ENCODE measurements at places on chromosomes 3 and 15.

DNA sequence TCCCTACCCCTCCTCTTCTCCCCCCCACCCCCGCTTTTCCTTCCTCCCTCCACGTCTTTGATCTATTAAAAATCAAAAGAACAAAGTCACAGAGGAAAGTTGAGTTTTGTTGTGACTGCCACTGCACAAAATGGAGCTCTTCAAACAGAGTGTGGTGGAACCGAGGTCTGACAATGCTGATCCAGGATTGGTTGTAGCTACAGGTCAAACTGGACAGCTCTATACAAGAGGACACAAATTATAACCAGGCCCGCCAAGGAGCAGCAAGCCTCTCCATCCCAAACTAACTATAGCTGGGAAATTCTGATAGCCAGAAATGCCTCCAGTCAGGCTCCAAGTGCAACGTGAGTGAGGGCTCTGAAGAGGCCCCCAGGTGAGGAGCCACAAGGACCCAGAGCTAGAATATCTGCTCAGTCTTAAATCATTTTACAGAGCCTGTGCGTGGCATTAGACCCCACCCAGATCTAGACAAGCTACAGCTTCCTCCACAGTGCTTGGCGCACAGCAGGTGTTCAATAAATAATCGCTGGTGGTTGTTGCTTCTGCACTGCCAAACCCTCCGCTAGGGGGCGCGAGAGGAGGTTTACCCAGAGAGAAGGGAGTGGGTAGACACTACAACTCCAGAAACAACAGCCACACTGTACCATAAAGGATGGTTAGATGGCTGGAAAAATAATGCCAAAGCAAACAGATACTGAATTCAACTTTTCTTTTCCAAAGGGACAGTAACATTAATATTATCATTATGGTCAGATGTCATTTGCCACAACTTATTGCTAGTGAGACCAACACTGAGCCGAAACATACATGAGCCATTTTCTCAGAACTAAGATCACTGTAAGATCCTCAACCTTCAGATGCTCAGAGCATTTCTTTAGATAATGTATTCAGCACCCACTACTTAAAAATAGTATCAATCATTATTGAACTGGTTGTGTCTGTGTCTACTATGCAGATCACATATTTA lies 44.6 kb downstream of the ZIC4 start:
- peak; percentile 66 for DNase-seq

- DNase-seq, result no peak
Observed at GRCh38 chr3:188391592-188391991, 237.6 kb downstream of the LPP start.

DNA sequence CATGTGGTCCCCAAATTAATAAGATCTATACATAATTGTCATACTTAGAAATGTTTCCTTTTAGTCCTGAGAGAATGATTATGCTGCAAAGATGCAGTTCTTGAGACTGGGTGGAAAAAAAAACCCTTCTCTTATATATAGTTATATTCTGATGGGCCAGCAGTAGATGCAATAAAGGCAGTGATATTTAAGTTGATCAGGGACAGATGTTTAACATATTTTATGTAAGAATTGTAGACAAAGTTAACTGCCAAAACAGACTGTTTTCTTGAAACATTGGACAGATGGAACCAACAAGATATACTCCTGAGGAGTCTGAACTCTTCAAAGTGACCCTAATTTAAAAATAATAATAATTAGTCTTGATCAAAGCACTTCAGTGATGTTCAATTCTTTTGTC lies 172.0 kb upstream of the LRIG1 start:
- DNase-seq, result no peak

- DNase-seq, result no peak
Observed at GRCh38 chr3:98209244-98209643, 42.7 kb downstream of the OR5H15 start.

DNA sequence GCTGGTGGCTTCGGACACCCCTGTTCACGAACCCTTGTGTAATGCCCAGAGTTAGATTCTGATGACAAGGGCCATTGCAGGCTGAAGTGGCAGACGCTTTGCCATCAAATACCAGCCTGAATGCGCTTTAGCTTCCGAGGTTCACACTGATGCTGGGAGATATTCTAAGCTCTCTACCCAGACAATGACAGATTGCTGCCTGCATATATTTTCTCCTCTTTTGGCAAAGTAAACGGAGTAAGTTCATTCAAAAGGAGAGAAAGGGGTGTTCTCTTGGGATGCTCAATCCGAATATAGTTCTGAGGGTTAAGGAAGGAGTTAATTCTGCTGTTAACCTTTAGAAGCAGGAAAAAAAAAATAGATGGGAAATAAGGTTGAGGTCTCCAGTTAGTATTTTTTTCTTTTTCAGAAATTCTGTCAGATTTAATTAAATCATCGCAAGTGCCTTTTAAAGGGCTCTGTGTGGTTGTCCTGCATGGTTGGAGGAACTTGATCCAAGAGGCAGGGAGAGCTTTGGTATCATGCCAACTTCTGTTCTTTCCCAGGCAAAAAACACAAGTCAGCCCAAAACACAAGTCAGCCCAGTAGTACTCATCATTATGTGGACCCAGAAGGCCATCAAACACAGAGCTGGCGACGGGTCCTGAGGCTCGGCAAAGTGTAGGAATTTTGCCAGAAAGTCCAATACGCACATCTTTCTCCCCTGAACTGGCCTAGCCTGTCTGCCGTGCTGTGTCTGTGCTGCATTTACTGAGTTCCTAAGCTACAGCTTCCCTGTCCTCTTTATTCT lies 70.9 kb upstream of the ST8SIA2 start:
- no peak for DNase-seq

- no peak for DNase-seq
Observed at GRCh38 chr15:59158701-59159034, 48.0 kb upstream of the LDHAL6B start.

GRCh38 chr3:143901105-143901504 lies 52.8 kb upstream of the SLC9A9 start:
- DNase-seq, result peak; percentile 7

GRCh38 chr3:73624821-73625665 lies at the start of gene PDZRN3:
PDZRN3 (minus strand) TSS chr3:73624941.
- no peak for DNase-seq

GRCh38 chr3:177357352-177358090 lies 160.2 kb upstream of the TBL1XR1 start:
- DNase-seq, result peak; percentile 76

- no peak for DNase-seq
Observed at GRCh38 chr15:42504631-42505030, 9.2 kb downstream of the SNAP23 start.

DNA sequence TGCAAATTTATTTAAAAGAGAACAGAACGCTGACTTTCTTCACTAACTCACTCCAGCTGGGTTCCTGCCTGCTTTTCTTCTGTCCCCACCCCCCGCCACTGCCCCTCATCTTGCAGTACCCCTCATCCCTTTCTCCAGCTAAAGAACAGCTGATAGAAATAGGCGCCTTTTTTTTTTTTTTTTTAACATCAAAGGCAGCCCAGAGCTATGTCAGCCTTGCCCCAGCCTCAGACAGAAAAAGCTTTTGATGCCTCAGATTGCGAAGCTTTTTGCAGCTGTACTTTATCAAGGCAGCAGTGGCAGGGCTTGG lies 1.8 kb downstream of the CADPS start:
- no peak for DNase-seq

- no peak for DNase-seq
Observed at GRCh38 chr15:65796610-65797078, 4.6 kb upstream of the DENND4A start.

GRCh38 chr3:141646760-141647561 lies 91.1 kb upstream of the RNF7 start:
- peak; percentile 39 for DNase-seq

DNA sequence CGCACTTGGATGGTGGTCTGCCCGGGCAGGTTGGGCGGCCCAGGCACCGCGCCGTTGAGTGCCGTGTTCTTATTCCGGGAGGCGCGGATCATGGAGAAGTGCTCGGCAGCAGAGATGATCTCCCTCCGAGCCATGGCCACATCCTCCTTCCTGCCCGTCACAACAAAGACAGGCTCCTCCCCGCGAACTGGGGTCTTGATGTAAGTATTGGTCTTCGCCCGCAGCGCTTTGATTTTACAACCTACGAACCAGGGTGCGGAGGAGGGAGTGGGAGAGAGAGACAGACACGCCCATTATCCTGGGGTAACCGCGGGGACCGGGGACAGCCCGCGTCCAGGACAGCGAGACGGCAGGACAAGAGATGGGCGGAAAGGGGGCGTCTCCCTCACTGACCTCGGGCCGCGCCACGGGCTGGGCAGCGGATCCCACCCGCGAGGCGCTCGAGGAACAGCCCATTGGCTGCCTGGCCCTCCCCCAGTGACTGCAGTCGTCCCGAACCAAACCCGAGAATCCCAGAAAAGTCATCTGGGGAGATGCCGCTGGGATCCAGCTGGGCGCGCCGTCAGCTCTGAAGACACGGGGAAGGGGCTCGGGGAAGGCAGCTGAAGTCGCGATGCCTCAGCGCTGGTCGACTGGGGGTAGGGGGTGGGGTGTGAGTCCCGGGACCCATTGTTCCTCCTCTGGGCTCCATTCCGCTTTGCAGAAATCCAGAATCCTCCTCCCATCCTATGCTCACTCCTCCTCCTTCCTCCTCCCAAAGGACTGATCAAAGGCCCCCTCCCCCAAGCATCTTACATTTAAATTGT lies 1.2 kb downstream of the MEX3B start:
- peak; percentile 22 for DNase-seq

DNA sequence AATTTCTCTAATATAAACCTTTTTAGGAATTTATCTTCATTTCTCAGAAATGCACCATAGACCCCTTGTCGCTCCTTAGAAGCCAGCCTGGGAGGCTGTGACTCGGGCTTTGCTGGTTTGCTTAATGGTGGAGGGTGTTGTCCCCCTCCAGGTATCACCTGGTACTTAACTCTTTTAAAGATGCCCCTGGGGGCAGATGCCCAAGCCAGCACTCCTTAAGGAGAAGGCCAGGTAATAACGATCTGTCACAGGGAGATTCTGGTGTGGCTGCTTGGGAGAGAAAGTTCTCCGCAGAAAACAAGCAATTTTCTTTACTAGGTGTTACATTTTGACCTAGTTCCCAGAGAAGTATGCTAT lies 22.3 kb downstream of the EHD4 start:
- DNase-seq, result no peak

- no peak for DNase-seq
Observed at GRCh38 chr15:36626141-36626800, 46.8 kb downstream of the CDIN1 start.

DNA sequence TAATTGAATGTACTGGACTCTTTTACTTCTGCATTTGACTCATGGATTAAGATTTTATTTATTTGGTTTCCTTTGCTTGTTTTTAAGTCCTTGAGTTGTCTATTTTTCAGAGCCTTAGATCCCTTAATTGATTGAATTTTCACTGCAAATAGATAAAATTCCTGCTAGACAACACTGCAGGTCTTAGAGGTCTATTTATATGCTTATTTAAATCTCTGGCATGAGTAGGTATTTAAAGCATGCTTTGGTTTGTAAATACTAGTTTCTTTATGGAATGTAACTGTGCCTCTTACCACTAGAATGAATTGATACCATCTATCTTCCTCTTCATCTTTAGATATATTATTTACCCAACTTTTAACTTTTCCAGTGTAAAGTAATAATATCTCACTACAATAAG lies 20.0 kb downstream of the PLSCR5 start:
- no peak for DNase-seq

DNA sequence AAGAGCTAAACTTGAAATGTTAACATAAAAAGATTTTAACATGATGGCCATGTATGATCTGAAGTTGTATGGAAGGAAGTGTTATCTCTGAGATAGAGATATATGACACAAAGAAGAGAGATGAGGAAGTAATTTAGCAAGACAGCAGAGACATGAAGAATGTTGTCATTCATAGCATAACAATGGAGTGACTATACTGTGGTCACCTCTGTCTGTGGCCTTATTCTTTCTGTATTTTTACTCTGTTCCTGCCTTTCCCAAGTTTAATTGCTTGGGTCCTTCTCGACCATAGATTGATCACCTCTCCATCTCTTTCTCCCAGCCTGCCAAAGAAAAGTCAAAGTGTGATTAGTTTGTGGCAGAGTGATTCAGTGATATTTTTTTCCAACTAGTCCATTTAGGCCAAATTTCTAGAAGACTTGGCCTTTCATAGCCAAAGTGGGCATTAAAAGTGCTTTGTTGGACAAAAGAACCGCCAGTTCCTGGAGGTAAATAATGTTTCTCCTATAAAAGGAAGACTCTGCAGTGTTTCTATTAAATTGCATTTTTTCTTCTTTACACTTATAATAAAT lies 711.9 kb downstream of the CADM2 start:
- DNase-seq, result no peak

DNA sequence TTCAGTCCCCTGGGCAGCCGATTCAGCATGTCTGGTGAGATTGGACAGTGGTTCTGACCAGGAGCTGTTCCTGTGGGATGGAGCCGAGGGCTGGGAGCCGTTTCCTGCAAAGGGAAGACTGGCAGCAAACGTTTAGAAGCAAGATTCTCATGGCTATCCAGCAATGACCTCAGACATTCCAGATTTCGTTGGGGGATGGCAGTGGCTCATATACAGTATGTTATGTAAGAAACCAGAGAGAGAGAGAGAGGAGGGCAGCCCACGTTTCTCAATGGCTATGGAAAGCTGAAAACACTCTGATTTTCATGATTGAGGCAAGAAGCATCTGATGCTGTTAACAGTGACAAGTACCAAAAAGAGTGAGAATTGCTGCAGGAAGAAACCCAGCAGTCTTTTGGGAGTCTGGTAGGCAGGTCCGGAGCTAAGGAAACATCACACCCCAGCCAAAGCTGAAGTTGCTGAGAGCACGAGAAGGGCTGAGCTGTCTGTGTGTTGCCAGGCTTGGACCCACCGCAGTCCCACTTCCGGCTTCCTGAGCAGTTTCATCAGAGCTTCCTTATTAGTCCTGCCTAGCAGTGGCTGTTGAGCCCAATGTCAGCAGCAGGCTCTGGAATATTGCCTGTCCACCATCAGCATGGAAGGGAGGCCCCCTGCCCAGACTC lies 25.6 kb upstream of the VPS8 start:
- DNase-seq, result peak; percentile 40

DNA sequence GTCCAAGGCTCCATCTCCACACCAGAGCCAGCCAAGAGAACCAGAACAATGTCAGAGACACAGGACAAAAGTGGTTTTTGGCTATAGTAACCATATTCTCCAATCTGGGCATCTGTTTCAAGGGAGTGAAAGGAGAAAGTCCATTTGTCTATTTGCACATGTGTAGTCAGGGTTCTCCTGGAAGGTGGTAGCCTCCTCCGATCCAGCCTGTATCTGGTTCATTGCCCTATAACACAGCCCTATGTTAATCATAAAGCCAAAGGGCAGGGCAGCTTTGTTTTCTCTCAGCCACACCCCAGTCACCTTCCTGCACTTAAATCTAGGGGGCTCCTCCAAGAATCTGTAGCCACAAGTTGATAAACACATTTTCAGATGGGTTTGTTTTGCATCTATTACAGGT lies 128.1 kb upstream of the ADPGK start:
- no peak for DNase-seq

DNA sequence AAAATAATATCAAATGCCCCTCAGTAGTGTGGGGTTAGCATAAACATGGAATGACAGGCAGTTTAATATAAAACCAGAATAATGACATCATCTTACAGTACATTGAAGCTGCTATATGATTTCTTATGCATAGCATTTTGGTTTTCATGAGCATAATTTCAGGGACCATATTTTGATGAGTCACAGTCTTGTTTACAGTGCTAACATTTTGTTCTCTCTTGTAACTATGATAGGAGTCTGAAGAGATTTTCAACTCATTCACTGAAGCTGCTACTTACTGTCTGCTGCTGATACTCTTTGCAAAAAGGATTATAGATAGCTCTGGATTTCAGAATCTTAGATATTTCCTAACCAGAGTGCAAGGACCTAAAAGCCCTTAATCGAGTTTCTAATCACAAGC lies 92.6 kb upstream of the CCDC54 start:
- DNase-seq, result no peak

GRCh38 chr3:55721716-55722484 lies 234.8 kb upstream of the WNT5A start:
- peak; percentile 53 for DNase-seq

Measured in GM12865 (cell line).